ENCODE measurements at places on chromosomes 3 and 15.

DNA sequence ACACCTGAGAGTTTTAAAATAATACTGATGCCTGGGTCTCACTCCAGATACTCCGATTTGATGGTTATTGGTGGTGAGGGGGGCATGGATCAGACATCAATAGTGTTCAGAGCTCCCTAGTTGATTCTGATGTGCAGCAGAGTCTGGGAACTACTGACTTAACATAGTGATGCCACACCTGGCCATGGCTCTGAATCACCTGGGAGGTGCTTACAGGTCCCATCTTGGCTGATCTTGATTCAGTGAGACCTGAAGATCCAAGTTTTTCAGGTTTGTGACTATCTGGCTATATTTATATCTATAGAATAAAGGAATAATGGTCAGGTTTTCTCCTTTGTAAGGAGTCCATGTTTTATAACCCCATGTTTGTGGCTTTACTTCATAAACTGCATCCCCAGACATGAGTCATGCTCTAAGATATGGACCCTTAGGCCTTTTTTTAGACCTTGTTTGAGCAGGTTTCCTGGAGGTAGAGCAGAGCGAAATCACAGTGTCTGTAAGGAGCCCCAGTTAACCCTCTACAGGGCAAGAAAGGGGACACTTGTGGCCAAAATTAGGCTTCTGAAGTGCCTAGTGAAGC lies 101.4 kb downstream of the LARS2 start:
- no peak for DNase-seq

DNA sequence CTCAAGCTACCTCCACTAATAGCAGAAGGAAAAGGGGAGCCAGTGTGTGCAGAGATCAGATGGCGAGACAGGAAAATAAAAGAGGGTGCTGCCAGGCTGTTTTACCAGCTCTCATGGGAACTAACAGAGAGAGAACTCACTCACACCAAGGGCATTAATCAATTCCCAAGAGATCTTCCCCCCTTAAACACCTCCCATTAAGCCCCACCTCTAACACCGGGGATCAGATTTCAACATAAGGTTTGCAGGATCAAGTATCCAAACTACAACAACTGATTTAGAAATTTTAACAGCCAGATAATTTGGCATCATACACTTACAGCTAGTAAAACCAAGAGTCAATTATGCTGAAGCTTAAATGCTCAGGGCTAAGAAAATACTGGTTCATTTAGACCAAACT lies 18.9 kb downstream of the CD200 start:
- no peak for DNase-seq

GRCh38 chr15:78087951-78088772 lies 4.2 kb upstream of the SH2D7 start:
- DNase-seq = no peak

- DNase-seq = no peak
Observed at GRCh38 chr3:123819949-123820348, 64.2 kb downstream of the MYLK start.

DNA sequence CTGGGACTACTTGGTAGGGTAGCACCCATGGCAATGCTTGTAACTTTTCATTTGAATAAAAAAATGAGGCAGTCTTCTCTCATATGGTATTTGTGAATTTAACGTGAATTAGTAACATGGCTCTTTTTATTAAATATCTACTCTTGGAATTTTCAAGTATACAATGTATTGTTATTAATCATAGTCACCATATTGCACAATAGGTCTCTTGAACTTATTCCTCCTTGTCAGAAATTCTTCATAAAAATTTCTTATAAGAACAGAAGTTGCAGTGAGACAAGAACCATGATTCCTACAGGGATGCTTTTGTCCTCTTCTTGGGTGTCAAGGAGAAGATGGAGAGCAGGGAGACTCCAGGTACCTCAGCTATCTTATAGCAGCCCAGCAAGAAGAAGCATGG lies 203.8 kb upstream of the FEZF2 start:
- no peak for DNase-seq

GRCh38 chr15:88513195-88513594 lies 33.3 kb downstream of the DET1 start:
- DNase-seq = no peak

GRCh38 chr15:82553846-82554245 lies 13.6 kb upstream of the RPS17 start:
- no peak for DNase-seq

GRCh38 chr3:114221165-114221880 lies 16.1 kb downstream of the ZNF80 start:
- DNase-seq = peak; percentile 25

DNA sequence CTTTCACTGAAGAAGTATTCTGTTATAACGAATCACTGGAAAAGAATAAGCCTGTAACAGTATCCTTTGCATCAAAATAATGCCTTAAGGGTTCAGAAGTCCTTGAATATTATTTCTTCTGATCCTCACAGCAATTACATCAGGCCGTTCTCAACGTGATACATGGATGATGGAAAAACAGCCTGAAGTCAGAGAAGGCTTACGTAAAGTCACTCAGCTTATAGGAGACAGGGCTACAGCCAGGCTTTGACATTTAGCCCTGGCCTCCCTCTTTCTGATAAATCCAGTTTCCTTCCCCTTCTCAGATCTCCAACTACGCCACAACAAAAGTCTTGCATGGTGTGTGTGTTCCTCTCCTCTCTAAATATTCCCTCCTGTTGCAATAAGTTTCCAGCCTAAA lies 131.9 kb downstream of the ANO10 start:
- no peak for DNase-seq

DNA sequence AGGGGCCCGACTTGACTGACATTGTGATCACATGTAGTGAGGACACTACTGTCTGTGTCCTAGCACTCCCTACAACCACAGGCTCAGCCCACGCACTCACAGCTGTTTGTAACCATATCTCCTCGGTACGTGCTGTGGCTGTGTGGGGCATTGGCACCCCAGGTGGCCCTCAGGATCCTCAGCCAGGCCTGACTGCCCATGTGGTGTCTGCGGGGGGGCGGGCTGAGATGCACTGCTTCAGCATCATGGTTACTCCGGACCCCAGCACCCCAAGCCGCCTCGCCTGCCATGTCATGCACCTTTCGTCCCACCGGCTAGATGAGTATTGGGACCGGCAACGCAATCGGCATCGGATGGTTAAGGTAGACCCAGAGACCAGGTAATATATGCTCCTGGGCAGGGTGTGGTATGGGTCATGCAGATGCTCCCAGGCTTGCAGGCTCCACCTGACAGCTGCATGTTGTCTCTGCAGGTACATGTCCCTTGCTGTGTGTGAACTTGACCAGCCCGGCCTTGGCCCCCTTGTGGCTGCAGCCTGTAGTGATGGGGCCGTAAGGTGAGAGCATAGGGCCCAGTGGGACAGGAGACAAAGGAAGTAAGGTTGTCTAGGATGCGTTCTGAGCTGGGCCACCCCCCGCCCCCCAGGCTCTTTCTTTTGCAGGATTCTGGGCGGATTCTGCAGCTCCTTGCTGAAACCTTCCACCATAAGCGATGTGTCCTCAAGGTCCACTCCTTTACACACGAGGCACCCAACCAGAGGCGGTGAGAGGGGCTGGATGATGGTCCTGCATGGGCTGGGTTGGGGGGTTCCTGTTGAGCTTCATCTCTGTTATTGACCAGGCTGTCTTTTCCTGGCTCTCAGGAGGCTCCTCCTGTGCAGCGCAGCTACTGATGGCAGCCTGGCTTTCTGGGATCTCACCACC lies 4.4 kb downstream of the DALRD3 start:
- DNase-seq = peak; percentile 59

- DNase-seq = no peak
Observed at GRCh38 chr15:38589502-38589901, 24.9 kb upstream of the RASGRP1 start.

- DNase-seq = peak; percentile 15
Observed at GRCh38 chr3:31077021-31077601, 182.7 kb upstream of the GADL1 start.

DNA sequence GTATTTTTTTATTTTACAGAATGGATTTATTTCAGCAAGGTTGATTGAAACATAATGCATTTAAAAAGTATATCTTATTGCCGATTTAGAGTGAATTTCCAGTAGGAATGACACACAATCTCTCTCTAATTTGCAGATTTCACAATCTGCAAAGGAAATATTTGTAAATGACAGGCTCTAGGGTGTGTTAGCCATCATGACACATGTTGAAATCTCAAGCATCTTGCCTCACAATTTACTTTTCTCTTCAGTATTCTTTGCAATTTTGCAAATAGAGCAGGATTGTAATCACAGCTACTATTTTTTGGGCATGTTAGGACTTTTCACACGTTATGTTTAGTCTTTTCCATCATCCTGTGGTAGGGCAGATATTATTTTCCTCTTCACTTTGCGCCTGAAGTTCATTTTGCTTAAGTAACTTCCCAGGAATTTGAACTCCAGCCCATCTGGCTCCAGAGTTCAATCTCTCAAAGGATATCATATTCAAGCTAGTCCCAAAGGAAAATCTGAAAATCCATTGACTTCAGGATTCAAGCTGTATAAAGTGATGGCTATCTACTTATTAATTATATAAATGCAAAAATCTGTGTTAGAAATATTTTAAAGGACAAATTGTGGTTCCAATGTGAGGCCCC lies 55.4 kb downstream of the ATP13A4 start:
- no peak for DNase-seq

DNA sequence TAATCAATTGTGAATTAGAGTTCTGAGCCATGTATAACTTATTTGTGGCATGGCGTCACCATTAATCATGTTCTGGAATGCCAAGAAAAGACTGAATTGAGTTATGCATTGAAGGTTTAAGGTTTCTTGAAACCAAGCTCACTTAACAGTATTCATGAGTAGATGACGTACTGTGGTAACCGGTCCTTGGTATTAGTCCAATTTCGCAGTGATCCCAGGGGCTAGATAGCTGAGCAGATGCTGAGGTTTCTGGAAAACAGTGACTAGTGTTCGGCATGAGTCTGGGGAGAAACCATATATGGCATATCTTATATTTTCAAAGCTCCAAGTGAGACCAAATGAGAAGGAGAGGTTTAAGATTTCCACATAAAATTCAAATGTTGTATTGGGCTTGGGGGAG lies 218.3 kb upstream of the LYSMD4 start:
- no peak for DNase-seq

DNA sequence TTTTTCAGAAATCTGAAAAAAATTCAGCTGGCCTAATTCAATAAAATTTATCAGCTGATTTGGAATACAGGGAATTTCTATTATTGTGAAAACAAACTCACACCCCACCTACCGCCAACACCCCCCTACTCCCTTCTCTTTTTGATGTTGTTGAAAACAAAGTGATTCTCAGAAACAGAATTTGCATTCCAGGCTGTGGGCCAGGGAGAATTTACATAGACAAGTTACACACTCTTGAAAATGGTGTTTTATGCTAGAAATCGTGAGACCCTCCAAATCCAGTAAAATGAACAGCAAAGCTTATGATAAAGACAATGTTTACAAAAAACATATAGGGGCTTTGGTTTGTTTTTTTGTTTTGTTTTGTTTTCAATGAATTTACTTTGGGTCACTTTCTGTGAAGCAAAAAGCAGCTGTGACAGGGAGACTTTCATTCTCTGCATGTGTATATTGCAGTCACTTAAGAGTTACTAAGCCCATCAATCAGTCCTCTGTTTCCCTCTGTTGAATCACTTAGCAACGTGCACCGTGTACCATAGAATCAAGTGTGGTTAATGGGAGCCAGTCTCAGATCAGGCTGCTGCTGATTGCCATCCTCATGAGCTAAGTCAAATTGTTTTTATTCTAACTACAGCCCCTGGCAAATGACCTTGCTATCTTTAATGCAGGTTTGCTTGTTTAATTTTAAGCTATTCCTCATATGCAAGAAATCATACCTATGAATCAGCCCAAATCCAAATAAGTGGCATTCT lies 159.8 kb downstream of the ALCAM start:
- no peak for DNase-seq

DNA sequence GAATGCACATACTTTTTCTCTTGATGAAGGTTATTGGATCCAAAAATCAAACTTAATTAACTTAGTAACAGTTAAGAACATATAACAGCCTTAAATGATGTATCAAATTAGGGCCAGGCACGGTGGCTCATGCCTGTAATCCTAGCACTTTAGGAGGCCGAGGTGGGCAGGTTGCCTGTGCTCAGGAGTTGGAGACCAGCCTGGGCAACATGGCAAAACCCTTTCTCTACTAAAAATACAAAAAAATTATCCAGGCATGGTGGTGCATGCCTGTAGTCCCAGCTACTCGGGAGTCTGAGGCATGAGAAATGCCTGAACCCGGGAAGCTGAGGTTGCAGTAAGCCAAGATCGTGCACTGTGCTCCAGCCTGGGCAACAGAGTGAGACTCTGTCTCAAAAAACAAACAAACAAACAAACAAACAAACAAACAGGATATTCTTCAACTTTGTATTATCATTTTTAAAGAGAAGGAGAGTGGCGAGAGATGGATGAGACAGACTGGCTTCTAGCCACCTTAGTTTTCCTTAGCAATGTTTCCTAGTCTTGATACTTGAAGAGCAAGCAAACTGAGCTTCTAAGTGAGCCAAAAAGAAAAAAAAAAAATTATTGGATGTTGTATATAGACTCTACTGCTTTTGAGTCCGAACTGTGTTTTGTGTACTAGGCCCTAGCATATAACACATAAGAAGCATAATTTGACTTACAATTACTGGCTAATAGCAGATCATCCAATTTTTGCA lies 13.8 kb downstream of the SPRED1 start:
- no peak for DNase-seq

GRCh38 chr3:156985711-156986110 lies 159.6 kb downstream of the LEKR1 start:
- no peak for DNase-seq

GRCh38 chr3:193292386-193292785 lies 51.4 kb downstream of the PLAAT1 start:
- DNase-seq = no peak

- no peak for DNase-seq
Observed at GRCh38 chr3:99783011-99783573, 34.6 kb upstream of the CMSS1 start.

GRCh38 chr15:65869954-65870871 lies 922 bp downstream of the RAB11A start:
- DNase-seq = peak; percentile 46

DNA sequence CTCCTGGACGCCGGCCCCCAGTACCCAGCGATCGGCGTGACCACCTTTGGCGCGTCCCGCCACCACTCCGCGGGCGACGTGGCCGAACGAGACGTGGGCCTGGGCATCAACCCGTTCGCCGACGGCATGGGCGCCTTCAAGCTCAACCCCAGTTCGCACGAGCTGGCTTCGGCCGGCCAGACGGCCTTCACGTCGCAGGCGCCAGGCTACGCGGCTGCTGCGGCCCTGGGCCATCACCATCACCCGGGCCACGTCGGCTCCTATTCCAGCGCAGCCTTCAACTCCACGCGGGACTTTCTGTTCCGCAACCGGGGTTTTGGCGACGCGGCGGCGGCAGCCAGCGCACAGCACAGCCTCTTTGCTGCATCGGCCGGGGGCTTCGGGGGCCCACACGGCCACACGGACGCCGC lies 956 bp downstream of the ZIC1 start:
- no peak for DNase-seq

- no peak for DNase-seq
Observed at GRCh38 chr15:63157891-63158431, 684 bp upstream of the RPS27L start.

All from GM06990 (cell line).